MCF 10A (cell line): ENCODE measurements at places on chromosomes 16 and 17. TPM values are rescaled to one million over a fixed set of nuclear protein-coding genes. Genes with fewer than 3 reads are reported as not detected.

The SLC12A3 gene
- total RNA-seq: not detected in 2 replicates

The ABCC6 gene
- not detected in 2 replicates for total RNA-seq

The LLGL2 gene
- total RNA-seq: 19.8 and 21.2 TPM in 2 replicates

The GSE1 gene
- 44.4 and 52.9 TPM in 2 replicates for total RNA-seq

The BRD7 gene
- 75.9 and 76.4 TPM in 2 replicates for total RNA-seq

The KRTAP4-5 gene
- total RNA-seq: not detected in 2 replicates

The PRSS27 gene
- total RNA-seq: 5.8 and 6.3 TPM in 2 replicates

The RASD1 gene
- 0.21 TPM in 1 of 2 replicates, not detected in the other for total RNA-seq

The CRYBA1 gene
- not detected in 2 replicates for total RNA-seq

The ACAP1 gene
- 4.4 and 4.9 TPM in 2 replicates for total RNA-seq

The RNU2-1 gene
- total RNA-seq: 4,245 and 4,277 TPM in 2 replicates

The CDH15 gene
- total RNA-seq: not detected in 2 replicates

The DOC2B gene
- total RNA-seq: not detected in 2 replicates

The KRTAP2-3 gene
- not detected in 2 replicates for total RNA-seq

The IGSF6 gene
- total RNA-seq: not detected in 2 replicates

The C16orf92 gene
- total RNA-seq: not detected in 2 replicates

The SLC16A6 gene
- total RNA-seq: 1.4 and 1.6 TPM in 2 replicates

The SLC6A2 gene
- not detected in 2 replicates for total RNA-seq

The PERCC1 gene
- not detected in 2 replicates for total RNA-seq

The TEKT5 gene
- total RNA-seq: not detected in 2 replicates

The TBX21 gene
- not detected in 2 replicates for total RNA-seq

The FBXW10B gene
- 3.4 and 5.3 TPM in 2 replicates for total RNA-seq

The PABPN1L gene
- not detected in 2 replicates for total RNA-seq

The MT1G gene
- total RNA-seq: not detected in 2 replicates

The CCL1 gene
- total RNA-seq: not detected in 2 replicates

The NACA2 gene
- not detected in 2 replicates for total RNA-seq

The HIGD1B gene
- not detected in 2 replicates for total RNA-seq

The PSMC3IP gene
- total RNA-seq: 10.3 and 12.0 TPM in 2 replicates

The CLEC18A gene
- total RNA-seq: 0.28 and 0.88 TPM in 2 replicates

The EZH1 gene
- total RNA-seq: 31.1 and 31.7 TPM in 2 replicates

The DUS1L gene
- 116 and 123 TPM in 2 replicates for total RNA-seq

The CHMP1A gene
- 59.7 and 62.4 TPM in 2 replicates for total RNA-seq

The KCNJ18 gene
- not detected in 2 replicates for total RNA-seq

The C17orf113 gene
- total RNA-seq: 0.72 and 0.81 TPM in 2 replicates

The MYH8 gene
- not detected in 2 replicates for total RNA-seq

The SLFN14 gene
- total RNA-seq: not detected in 2 replicates
